Ascending aorta (tissue), 2 donors: ENCODE measurements at places on chromosomes 1 and 21. TPM values are rescaled to one million over a fixed set of nuclear protein-coding genes. Genes with fewer than 3 reads are reported as not detected.

TSPAN2 gene
- 10.9 TPM for total RNA-seq

S100A3 gene
- not detected for total RNA-seq

LDLRAD1 gene
- not detected for total RNA-seq

ANKRD65 gene
- total RNA-seq, result 12.5 TPM

PTPN22 gene
- total RNA-seq, result 2.3 TPM

ZNF644 gene
- total RNA-seq, result 17.1 TPM

NUF2 gene
- total RNA-seq, result not detected

TRABD2B gene
- 7.9 TPM for total RNA-seq

IVL gene
- not detected for total RNA-seq

MAP3K7CL gene
- 6.9 TPM for total RNA-seq

IGSF9 gene
- 0.11 TPM for total RNA-seq

ST6GALNAC3 gene
- total RNA-seq, result 34.5 TPM

LCA5L gene
- not detected for total RNA-seq

OR2L5 gene
- not detected for total RNA-seq

VANGL2 gene
- total RNA-seq, result 0.96 TPM

EPHB2 gene
- 3.2 TPM for total RNA-seq

GBP6 gene
- total RNA-seq, result not detected

GFI1 gene
- total RNA-seq, result not detected

TMEM52 gene
- total RNA-seq, result not detected

BLACAT1 gene
- total RNA-seq, result not detected

CA6 gene
- not detected for total RNA-seq

SPRR2B gene
- not detected for total RNA-seq

TINAGL1 gene
- total RNA-seq, result 1,807 TPM

ADGRL4 gene
- 73.5 TPM for total RNA-seq

AGMAT gene
- 1.1 TPM for total RNA-seq

RHBDL2 gene
- not detected for total RNA-seq

RXRG gene
- not detected for total RNA-seq

HES3 gene
- total RNA-seq, result not detected

TRIM45 gene
- total RNA-seq, result 1.9 TPM

C8B gene
- 347 TPM for total RNA-seq

IFFO2 gene
- total RNA-seq, result 131 TPM

CYP4A11 gene
- not detected for total RNA-seq

CELA2B gene
- not detected for total RNA-seq

AMY2A gene
- total RNA-seq, result not detected

ASPM gene
- total RNA-seq, result not detected

SLAMF8 gene
- total RNA-seq, result 6.7 TPM
